ENCODE measurements at places on chromosomes 4 and X.
A peak's percentile ranks its signal among the peaks of the same experiment; 100 is the strongest.

DNA sequence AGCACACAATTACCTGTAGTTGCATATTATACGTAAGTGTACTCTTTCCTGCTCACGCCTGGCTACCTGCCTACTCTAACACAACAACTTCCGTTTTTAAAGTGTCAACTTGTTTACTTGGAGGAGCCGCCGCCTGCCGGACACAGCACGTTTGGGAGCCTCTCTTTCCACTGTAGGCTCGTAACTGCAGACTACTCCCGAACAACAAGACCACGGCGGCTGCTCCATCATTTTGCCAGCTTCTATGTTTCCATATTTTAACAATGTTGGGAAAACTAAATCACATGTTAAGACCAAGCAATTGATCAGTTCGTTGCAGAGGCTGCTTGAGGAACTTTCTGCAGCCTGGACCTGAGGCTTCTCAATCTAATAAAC lies 841 bp downstream of the MTNR1A start:
- no peak for DNase-seq

DNA sequence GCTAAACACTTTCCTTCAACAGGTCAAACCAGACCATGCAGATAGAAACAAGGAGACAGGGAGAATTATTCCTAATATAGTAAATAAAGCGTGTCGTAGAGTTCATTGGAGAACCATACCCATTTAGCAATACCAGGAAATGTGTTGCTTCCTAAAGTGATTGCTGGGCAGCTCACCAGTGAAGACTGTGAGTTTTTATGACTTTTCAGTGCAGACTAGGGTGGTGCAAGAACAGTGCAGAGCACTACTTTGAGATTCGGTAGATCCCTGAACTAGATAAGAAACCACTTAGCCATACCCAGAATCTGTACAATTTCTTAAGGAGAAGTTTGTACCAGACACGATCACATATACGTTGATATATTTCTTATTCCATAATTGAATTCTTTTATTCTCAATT lies 87.4 kb downstream of the EMCN start:
- DNase-seq: no peak

DNA sequence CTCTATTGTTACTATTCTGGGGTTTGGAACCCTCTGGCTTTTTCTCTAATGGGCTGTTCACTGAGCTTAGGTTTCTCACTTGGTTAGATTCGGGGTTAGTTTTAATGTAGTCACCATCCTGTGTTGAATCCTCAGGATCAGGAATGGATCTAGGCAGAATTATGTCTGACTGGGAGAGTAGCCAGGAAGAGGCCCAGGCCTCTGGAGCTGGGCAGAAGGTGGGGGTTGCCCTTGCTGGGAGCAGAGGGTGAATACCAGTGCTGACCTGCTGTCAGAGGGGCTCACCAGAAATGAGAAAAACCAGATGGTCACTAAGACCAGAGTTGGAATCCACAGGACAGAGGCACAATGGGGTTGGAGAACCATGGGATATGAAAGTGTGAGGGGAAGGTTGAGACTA lies 126.6 kb upstream of the SLC4A4 start:
- DNase-seq: no peak

GRCh38 chr4:149031399-149031798 lies 589.2 kb upstream of the NR3C2 start:
- peak; percentile 1 for DNase-seq

GRCh38 chrX:69506617-69507499 lies 2.7 kb downstream of the NALF2 start:
- DNase-seq: no peak

DNA sequence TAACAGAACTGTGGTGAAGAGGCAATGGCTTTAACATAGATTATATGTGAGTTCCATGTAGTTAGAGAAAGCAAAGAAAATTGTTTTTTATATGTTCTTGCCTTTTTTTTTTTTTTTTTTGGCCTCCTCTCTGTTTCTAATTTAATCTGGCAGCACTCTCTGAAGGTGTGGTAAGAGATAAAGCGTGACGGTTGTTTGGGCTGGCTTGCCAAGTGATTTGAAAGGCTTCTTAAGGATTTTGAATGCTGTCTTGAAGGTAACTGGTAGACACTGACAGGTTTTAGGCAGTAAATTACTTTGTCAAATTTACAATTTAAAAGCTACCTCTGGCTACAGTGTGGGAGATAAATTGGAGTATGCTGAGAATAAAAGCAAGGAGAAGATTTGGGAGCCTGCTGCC lies 269.3 kb upstream of the HS3ST1 start:
- no peak for DNase-seq

DNA sequence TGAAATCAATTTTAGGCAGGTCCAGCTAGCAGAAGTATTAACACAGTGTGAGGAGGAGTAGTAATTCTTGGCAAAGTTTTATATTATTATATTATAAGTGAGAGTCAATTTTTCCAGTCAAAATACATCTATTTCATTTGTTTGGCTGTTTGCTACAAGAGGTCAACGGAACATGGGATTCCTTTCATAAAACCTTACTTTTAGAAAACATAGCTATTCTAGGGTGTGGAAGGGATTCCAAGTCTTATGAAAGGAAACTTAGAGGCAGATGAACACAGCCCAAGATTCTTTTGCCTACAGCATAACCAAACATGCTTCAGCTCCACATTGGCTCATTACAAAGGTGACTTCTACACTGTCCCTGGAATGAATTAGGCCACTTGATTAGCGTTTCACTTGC lies 29.9 kb upstream of the PCDH19 start:
- DNase-seq: no peak

- DNase-seq: no peak
Measured at GRCh38 chr4:184896868-184897715, 71.3 kb upstream of the ACSL1 start.

DNA sequence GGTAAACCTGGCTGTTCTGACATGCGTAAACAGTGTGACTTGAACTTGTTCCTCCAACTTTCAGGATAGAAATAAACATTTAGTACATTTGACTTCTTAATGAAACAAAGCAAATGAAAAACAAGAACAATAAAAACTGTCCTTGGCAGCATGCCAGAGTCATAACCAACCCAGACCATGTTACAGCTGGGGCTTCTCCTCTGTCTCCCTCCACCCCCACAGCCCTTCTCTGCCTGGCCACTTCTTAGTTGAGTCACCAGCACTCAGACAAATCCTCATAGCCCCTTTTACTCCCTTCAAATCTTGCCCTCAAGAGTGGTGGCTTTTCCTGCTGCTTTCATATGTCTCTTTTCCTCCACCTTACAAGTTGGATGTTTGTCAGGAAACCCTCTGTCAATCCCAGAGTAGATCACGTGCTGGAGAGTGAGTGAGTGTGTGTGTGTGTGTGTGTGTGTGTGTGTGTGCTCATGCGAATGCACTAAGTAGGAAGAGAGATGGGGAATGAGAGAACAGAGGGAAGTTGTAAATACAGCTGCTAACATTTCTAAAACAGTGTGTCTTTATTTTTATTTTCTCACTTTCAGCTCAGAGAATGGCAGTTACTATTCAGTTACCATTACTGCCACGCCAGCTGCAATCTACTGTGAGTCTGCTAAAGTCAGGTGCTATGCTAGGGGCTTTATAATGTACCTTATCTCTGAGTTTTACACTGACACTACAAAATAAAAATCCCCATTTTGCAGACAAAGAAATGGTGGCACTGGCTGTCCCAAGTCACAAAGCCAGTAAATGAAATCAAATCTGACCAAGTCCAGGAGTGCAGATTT lies 15.0 kb downstream of the SCARB2 start:
- peak; percentile 49 for DNase-seq

DNA sequence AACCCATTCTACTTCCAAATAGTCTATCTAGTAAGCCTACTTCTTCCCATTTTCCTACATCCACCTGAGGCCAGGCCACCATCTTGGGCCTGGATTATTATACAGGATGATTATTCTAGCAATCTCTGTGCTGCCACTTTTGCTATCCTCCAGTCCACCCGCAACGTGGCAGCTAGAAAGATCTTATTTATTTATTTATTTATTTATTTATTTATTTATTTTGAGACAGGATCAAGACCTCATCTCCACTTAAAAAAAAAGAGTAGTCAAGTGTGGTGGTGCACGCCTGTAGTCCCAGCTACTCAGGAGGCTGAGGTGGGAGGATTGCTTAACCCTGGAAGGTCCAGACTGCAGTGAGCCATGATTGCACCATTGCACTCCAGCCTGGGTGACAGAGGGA lies 15.2 kb upstream of the BCOR start:
- no peak for DNase-seq

- DNase-seq: no peak
Measured at GRCh38 chrX:114152130-114152529, 431.8 kb upstream of the HTR2C start.

DNA sequence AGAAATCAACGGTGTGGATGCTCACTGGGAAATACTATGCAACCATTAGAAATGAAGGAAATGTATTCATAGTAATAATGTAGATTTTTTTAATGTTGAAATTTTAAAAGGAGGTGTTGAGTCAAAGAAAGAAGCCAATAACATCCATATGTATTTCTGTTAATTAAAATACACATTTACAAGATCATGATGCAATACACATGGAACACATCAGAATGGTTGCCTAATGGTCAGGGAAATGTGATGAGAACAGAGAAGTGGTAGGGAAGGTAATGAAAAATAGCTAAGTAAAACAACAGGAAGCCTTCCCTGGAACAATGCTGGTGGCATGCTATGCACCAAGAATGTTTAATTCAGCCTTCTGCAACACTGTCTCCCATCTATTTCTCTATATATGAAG lies 18.2 kb downstream of the AREG start:
- no peak for DNase-seq

- DNase-seq: peak; percentile 64
Measured at GRCh38 chr4:56641494-56642051, 39.5 kb downstream of the HOPX start.

DNA sequence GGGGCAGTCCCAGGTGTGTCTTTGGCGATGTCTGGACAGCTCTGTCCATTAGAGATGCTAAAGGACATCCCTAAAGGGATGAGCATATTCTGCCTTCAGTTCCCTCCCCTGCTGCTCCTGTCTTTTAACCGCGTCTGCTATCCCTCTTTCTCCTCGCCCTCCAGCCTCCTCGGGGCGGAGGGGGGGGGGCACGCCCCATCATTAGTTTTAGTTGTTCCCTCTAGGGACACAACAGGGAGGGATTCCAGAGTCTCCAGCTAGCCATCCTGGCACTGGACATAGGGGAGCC lies 1.1 kb downstream of the MSL3 start:
- no peak for DNase-seq

- DNase-seq: no peak
Measured at GRCh38 chr4:187332141-187332540, 608.5 kb upstream of the FAT1 start.

DNA sequence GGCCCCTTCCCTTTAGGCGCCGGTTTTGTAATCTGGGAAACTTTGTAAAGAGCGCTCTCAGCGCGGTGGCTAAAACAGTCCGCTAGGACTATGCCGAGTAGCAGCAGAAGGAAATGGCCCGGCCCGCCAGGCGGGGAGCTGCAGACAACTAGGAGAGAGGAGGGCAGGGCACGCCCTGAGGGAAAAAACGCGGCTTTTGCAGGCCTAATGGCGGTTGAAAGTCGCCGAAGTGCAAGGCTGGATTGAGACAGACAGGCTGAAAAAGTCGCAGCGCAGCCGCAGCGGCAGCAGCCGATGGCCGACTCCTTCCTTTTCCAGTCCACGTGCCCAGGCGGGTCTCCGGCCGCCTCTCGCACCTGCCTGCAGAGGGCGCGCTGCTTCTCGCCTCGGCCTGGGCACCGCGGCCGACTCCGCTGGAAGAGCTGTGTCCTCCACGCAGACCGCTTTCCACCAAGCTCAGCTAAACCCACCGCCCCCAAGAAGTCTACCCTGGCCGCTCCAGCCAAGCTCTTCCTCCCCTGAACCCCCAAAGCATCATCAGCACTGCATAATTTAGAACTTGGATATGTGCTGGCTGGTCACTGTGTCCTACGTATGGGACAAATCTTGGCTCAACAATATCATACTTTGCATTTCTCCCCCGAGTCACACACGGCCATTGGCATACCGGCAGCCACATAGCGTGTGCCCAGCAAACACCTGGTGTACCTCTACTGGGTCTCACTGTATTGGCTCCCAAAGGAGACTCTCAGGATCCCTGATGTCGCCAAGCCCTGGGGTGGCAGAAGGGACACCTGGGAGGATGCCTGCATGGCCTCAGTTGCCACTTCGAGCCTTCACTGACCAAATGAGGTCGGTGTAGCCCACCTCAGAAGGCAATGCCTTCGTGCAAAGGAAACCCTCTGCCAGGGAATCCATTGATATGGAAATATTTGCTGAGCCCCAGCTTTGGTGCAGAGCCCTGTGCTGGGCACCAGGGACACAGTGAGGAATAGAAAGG lies 14.5 kb downstream of the SLC25A5 start:
- DNase-seq: peak; percentile 33

DNA sequence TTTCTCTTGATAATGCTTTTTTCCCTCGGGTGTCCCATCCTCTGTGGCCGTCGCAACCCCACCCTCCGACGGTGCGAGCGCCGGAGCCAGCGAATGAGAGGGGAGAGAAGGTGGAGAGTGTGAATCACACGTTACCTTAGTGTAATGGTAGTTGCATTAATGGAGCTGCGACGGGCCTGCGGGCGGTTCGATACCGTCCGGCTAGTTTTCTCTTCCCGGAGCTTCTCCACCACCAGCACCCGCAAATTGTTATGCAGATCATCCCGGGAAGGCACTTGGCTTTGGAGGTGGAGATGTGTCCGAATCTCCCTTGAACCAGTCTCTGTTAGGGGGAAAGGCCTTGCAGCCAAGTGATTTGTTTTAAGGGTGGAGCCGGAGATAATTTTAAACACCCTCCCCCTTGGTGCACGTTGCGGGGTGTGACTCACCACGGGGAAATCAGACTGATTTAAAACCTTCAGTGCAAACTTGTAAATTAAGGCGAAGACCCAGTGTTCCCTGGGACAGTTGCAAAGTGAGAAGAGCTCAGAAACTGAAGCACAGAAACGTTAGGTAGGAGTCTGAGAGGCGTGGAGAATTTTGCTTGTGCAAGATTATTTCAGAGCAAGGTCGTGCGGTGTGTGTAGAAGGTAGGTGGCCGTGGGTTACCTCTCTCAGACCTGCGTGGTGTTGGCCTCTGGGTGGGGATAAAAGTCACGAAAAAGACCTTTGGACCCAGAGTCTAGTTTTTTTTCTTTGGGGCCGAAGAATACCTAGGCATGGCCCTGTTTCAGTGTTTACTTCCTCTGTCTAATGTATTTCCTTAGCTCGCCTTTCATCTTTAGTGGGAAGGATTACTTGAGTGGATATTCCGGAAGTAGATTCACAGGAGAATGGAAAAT lies 1.3 kb downstream of the AFF1 start:
- peak; percentile 66 for DNase-seq

GRCh38 chrX:119870626-119871131 lies 854 bp downstream of the RNF113A start:
- peak; percentile 16 for DNase-seq

DNA sequence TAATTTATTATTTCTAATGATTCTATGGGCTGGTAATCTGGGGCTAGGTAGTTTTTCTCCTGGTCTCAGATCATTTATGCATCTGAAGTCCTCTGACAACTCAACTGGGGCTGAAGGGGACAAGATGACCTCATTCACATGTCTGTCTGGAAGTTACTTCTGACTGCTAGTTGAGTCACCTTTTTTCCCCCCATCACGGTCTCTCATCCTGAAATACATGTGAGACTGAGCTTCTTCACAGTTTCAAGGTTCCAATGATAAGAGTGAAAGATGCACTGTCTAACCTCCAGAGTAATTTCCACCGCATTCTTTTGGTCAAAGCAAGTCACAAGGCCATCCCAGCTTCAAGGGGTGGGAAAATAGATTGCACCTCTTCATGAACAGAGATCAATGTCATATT lies 356.7 kb upstream of the RPS6KA3 start:
- no peak for DNase-seq

- DNase-seq: peak; percentile 73
Measured at GRCh38 chr4:8269535-8270417, at the start of gene HTRA3. HTRA3 (plus strand) TSS chr4:8269754; CDS start chr4:8269969, 215 bp downstream.

GRCh38 chrX:130869239-130869638 lies 33.8 kb downstream of the ENOX2 start:
- DNase-seq: no peak

GRCh38 chrX:9528498-9528897 lies 63.6 kb downstream of the TBL1X start:
- DNase-seq: no peak
